Fibroblast of villous mesenchyme (primary cell): ENCODE measurements at places on chromosomes 2 and 18.

- DNase-seq = no peak
Measured at GRCh38 chr2:122868646-122869275, 1113.3 kb downstream of the TSN start.

DNA sequence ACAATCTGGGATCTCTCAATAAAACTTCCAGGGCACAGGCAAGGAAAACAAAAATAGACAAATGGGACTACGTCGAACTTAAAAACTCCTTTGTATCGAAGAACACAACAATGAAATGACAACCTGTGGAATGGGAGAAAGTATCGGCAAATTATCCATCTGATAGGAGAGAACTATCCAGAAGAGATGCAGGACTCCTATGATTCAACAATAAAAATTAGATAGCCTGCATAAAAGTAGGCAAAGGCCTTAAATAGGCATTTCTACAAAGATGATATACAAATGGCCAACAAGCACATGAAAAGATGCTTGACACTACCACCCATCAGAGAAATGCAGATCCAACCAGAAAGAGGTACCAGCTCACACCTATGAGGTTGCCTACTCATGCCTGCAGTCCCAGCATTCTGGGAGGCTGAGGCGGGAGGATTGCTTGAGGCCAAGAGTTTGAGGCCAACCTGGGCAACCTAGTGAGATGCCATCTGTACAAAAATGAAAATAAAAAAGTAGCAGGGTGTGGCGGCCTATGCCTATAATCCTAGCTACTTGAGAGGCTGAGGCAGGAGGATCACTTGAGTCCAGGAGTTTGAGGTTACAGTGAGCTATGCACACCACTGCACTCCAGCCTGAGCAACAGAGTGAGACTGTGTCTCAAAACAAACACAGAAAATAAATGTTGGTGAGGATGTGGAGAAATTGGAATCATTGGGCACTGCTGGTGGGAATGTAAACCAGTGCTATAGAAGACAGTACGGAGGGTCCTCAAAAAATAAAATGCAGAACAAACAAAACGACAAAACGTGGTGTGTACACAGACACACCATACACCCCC, 21.6 kb downstream of the TWIST2 start:
- peak; percentile 57 for DNase-seq

DNA sequence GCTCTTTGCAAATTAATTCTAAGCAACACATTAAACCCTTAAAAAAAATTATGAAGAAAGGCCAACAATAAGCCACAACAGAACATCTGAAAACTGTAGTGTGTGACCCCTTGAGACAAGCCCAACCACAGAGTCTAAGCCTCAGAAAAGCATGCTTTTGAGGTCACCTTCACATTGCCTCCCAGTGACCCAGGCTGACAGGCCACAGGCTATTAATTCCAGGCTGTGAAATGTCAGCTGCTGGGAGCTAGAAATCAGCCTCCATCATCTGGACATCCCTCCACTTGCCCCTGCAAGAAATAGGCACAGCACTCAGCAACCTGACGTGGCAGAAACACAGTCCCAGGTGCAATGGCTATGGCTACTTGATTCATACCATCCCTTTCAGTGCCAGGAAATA, 179.4 kb upstream of the ZFP36L2 start:
- DNase-seq = peak; percentile 56

GRCh38 chr2:10168221-10168620, 45.7 kb downstream of the RRM2 start:
- no peak for DNase-seq

DNA sequence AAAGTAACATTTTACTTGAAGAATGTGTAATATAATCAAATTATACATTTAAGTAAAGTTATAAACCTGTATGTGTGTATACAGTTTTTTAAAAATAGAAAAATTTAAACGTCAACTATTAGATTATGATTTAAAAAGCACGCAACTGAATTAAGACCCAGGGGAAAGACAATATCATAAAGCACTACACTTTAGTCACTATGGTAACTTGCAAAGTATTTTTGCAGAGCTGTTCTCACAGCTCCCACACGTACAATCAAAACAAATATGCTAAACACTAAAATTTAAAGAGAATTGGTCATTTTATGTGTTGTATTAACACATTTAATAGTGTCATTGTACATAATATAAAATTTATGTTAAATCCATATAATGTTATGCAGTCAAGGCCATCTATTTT, 59.7 kb downstream of the FTCDNL1 start:
- DNase-seq = no peak

- no peak for DNase-seq
Measured at GRCh38 chr2:205722283-205722918, 40.1 kb downstream of the NRP2 start.
